ENCODE measurements at places on chromosomes 12 and 14.

DNA sequence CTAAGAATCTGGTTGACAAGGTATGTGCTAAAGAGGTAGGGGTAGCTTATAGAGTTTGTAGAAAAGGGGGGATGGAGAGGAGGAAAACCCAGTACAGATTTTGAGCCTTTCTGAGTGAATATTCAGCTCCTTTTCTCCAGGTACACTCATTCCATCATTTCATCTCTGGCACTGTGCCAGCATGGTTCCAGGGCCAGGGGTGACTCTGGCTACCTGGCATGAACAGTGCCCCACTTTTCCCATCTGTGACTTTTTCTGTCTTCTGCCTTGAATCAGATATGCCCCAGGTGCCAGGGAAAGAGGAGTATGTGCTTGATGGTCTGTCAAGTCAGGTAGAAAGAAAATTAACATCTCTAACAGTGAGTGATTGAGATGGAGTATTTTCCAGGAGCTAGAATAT, 175.7 kb downstream of the CACNA1C start:
- no peak for DNase-seq

DNA sequence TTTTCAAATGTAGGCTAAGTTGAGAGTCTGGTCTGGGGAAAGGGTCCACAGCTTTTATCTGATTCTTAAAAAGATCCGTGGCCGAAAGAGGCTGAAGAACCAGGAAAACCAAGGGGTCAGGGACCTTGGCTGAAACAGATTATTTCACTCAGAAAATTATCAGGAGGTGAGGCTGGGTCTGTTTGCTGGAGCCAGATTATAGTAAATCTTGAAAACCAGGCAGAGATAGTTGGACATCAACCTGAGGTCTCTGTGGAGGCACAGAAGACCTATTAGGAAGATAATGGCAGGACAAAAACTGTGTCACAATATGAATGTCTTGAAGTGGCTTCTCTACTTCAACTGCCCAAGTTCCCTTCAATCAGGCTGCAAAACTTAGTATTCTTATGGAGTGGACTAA, 1.6 kb upstream of the MED21 start:
- no peak for DNase-seq

DNA sequence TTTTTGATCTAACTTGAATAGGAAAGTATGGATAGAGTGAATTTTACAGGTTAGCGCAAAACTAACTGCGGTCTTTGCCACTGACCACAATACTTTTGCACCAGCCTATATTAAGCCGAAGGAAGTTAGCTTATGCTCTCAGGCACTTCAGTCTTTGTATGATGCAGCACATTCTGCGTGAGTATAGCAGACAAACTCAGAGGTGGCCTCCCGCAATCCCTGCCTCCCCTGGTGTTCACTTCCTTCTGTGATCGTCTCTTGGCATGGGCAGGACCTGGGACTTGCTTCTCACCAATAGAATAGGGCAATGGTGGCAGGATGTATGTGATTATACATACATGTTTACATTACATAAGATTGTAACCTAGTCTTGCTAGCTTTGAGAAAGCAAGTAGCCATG, 10.3 kb upstream of the SLC6A13 start:
- DNase-seq = no peak

DNA sequence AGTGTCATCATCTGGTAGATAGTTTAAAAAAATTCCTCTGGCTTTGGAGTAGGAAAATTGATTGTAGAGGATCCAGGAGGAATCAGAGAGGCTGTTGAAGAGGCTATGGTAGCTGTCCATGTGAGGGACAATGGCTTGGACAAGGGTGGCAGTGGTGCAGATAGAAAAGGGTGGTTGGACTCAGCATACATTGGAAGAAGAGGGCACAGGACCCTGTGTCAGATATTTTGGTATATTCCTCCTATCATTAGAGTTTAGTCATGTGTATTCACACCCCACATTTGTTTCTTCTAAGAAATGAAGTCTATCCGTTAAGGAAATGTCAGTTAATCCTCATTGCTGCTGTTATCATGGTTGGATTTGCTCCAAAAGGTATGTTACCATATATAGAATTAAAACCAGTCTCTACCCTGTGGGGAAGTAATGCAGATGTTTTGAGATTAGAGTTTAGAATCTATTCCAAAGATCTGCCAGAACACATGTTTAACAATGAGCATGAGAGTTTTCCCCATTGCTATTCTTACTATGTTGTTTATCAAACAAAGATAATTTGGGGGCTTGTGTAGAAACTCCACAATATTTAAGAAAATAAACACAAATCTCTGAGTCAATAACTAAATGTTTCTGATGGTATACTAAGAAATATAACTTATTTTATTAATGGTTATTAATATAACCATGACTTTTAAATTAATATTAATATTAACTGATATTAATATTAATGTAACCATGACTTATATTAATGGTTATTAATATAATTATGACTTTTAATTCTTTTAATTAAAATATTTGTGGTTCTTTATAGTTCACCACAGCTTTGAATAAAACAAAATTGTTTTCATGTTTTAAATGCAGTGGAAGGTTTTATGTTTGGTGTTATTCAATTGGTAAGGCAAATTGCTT, 80.9 kb downstream of the CRADD start:
- no peak for DNase-seq

- DNase-seq = no peak
These were observed 173.9 kb upstream of the LHX5 start for GRCh38 chr12:113645603-113646002.

- DNase-seq = no peak
These were observed 581.9 kb downstream of the ALG10 start for GRCh38 chr12:34604227-34604626.

All from activated CD4-positive, alpha-beta T cell treated with anti-CD3 and anti-CD28 coated beads for 1 hour (primary cell).